ENCODE measurements at places on chromosomes 3 and 15.

DNA sequence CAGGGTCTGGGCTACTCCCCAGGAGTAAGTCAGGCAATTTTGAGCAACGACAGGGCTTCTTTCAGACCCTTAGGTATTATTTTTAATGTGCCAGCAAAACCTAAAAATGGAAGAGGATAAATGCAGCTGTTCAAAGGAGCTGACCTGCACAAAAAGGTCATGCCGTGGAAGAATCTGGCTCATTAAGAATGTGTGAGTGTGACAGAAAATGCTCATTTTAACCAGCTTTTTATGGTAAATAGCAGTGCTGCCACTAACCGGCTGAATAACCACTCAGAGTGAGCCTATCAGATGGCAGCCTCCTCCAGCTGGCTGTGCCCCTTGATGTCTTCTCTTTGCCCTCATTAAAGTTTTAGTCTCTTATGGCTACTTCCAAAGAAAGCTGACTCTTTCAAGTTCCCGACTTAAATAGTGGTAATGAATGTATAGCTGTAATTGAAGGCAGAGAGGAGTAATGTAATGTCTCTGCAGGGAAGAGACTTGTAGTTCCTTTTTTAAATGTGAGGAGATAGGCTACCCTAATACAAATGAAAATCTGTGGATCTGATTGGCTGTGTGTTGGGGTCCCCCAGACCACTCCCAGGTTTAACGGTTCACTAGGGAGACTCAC lies 9.5 kb upstream of the FSTL1 start:
- no peak for DNase-seq

- DNase-seq = no peak
Observed at GRCh38 chr15:51935466-51936104, 36.0 kb downstream of the LEO1 start.

GRCh38 chr3:124760601-124761000 lies 30.3 kb downstream of the UMPS start:
- DNase-seq = no peak

GRCh38 chr3:141231952-141232823 lies 563 bp downstream of the PXYLP1 start:
- DNase-seq = no peak

DNA sequence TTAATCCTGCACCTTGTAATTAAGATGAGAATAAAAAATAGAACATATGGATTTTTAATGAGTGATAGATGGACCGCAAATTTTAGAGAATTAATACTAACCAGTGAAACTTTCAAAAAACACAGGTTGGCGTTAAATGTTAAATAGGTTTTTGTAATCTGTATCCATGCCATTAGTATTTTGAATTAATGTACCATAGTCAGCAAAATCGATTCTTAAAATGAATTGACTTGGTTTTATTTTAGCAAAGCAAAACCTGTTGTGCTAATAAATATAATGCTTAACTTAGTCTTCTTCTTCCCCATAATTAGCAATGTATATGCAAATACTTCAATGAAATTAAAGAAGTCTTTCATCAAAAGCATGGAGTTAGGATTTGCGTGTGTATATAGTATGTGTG lies 63.1 kb downstream of the EPHA6 start:
- DNase-seq = no peak

- DNase-seq = no peak
Observed at GRCh38 chr3:53236112-53236841, 19.5 kb downstream of the TKT start.

DNA sequence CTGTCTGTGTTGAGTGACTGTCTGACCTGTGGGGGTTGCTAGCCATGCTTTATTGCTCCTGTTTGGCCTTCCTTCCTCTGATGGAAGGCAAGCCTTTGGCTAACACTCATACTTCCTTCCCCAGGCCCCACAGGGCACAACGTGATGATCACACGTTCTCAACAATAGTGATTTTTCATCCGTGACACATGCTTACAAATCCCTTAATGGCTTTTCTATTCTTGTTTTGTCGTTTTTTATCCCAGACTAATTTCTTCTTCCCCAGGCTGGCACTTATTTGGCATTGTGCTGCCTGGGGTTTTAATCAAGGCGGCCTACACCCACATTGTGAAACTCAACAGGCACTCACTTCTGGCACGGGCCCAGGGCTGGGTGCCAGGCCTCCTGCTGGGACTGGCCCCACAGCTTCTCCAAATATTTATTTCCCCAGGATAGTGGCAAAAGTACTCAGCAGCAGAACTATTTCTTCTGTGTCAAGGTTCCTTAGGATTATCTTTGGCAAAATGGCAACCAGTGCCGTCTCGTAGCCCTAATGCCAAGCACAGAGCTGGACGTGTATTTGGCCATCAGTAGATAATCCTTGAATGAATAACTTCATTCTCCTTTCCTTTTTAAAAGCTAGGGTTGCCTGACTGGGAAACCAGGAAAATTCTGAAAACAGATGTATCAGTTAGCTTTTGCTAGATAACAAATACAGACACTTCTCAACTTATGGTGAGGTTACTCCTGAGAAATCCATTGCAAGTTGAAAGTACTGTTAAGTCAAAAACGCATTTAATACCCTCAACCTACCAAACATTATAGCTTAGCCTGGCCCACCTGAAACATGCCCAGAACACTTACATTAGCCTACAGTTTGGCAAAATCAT lies 30.6 kb downstream of the CMTM7 start:
- no peak for DNase-seq

GRCh38 chr15:86384186-86384585 lies 304.5 kb downstream of the AGBL1 start:
- DNase-seq = no peak

DNA sequence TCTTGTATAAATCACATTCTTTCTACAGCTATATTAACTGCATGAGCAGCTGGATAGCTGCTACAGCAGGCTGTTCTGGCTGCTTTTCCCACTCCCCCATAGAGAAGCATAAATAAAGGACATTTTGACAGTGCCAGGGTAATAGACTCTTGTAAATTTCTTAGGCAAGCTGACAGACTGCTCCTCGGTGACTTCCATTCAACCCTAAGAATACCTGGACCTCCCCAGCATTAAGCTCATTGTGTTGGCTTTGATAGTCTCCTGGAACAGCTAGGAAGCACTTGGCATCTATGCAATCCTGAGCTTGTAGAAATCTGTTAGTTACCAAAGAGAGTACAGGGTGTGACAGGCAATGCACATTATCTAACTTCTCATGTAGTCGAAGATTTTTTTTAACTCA lies 475.4 kb downstream of the AGBL1 start:
- no peak for DNase-seq

- no peak for DNase-seq
Observed at GRCh38 chr3:138477120-138477519, 42.7 kb downstream of the ESYT3 start.

DNA sequence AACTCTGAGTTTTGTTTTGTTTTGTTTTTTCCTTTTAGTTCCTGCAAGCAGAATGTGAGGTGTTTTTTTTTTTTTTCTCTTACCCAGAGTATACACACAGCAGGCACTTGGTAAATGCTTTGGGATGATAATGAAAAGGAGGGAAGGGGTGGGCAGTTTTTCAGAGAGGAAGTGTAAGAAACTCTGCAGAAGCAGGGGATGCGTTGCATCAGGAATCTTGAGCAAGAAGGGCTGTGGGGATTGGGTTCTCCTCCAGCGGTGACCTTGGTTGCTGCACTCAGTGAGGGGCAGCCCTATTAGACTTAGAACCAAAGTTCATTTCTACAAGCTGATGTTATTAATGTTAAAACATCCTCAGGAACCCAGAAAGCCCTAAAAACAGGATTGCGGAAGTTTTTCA lies 32.2 kb upstream of the TMEM158 start:
- DNase-seq = no peak

DNA sequence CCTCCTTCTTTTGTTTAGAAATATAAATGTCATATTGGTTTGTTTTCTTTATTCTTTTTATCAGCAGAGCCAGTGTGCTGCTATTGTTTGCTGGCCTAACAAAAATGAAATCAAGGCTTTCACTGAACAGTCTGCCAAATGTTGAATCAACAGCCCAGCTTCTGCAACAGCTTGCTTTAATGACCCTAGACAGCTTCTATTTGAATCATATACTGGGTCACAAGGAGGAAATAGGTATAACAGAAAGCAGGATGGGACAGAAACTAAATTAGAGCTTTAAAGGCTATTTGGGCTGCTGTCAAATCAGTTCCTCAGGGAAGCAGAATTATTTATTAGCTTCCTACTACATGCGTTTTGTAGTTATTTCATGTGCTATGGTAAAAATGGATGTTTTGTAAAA lies 12.1 kb upstream of the DNAJC13 start:
- no peak for DNase-seq

DNA sequence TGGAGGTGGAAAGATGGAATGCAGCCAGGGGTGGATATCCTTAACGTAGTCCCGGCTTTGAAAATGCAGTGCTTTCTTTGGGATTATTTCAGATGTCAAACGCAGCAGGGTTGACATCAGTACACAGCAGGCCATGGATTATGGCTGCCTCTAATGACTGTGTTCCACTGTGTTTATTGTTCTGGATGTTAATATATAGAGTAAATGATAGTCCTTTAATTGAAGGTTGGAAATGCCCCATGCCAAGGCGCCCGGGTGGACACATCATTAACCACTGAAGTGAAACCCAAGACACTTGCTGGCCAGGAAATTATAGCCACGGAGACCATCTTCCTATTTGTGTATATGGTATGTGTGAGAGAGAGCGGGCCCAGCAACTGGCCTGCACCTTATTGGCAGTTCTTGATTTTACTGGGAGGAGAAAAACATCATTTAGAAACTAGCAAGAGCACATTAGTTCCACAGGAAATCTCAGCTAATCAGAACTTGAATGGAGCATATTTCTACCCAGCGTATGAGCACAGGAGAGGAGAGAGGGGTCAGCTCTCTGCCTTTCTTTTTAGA lies 254.9 kb upstream of the RASGRP1 start:
- no peak for DNase-seq

GRCh38 chr3:151908399-151908798 lies 35.0 kb downstream of the SUCNR1 start:
- no peak for DNase-seq

DNA sequence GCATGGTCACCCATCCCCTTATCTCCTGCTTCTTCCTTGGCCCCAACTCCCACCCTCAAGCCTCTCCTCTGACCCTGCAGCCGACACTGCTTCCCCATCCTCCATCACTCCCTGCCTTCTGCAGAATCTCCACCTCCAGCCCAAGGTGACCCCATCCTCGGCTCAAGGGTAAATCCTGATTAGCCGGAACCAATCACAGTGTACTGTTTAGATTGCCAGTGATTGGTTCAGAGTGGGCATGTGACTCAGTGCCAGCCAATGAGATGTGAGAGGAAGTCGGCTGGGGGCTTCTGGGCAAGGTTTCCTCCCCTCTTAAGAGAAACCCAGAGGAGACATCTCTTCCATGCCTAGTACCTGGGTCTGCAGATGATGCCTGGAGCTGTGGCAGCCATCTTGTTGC lies 10.3 kb downstream of the CACNA2D2 start:
- no peak for DNase-seq

GRCh38 chr15:56272454-56272853 lies 28.8 kb upstream of the RFX7 start:
- DNase-seq = no peak

All from activated CD4-positive, alpha-beta T cell treated with anti-CD3 and anti-CD28 coated beads, Interleukin-2, amount 50 U/mL, for 4 hours (primary cell).